ENCODE measurements at places on chromosomes 1 and 21. TPM values are rescaled to one million over a fixed set of nuclear protein-coding genes. Genes with fewer than 3 reads are reported as not detected.

RAB7B gene
- total RNA-seq = 1.1 TPM

INTS11 gene
- 61.1 TPM for total RNA-seq

LCE1A gene
- total RNA-seq = not detected

OR10K2 gene
- total RNA-seq = not detected

VWA5B1 gene
- not detected for total RNA-seq

LRRC53 gene
- total RNA-seq = not detected

SLC2A1 gene
- 113 TPM for total RNA-seq

IFNGR2 gene
- 54.8 TPM for total RNA-seq

HIVEP3 gene
- total RNA-seq = 3.8 TPM

SLC45A1 gene
- total RNA-seq = 11.3 TPM

GSTM5 gene
- total RNA-seq = not detected
